ENCODE measurements at places on chromosomes 7 and 10.

DNA sequence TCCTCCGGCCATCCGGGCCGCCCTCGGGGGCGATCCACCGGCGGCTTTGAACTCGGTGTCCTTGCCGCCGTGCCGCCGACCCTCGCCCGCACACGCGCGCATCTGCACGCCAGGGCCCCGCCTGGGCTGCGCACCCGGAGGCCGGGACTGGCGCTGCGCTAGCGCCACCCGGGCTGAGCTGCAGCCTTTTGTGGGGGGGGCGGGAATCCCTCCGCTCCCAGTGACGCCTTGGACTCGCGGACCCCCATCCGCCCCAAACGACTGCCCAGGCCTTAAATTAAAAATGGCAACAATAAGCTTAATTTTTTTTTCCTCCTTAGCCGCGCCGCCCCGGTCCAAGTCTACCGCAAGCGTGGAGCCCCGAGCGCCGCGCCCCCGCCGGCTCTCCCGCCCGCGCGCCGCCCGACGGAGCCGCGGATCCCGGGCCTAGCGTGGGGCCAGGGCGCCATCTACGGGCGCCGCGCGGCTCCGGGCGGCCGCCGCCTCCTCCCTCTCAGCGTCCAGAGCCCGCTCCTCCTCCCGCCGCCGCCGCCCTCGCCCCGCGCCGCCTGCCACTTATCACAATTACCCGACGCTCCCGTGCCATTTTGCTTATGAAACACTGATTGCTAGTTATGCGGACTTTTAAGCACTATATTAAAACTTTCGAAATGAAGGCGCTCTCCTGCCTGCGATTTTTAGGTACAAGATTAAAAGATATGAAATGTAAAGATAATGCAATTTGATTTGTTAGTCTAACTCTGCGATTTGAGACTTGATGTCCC, 7.5 kb upstream of the EBF3 start:
- DNase-seq: no peak

- DNase-seq: no peak
Measured at GRCh38 chr10:128543151-128543550, 416.9 kb upstream of the MKI67 start.

DNA sequence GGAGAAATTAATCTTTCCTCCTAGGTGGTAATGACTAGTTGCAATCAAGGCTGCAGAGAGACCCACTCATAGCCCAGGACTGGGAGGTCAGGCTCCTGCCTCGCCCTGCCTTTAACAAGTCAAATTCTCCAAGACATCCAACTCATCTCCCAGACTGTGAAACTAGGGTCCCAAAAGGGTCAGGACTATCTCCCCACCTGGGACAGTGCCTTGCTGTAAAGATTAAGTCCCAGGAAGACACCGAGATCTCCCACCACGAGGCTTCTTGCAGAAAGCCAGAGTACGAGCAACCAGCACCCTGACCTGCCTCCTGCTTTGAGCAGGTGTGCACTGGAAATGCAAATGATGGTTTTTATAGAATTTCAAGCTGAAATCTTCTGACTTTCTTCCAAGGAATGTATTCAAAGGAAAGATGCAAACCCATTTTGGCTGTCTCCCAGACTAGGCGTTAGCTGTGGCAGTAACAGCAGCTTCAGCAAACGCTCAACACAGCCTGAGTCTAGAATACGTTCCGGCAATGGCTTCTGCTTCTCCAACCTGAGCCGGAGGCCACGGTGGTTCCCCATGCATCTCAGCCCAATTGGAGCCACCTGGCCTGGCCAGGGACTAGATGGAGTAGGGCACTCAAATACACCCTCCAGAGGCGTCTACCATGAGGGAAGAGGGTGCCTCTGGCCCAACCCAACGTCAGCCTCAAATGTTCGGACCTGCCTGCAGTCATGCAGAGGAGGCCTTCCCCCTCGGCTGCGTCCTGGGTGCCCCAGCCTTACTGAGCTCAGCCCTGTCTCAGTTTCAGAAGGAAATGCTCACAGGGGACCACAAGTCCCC, 170.4 kb downstream of the PRKAG2 start:
- DNase-seq: no peak

GRCh38 chr7:26525398-26526264, 234.0 kb downstream of the SNX10 start:
- DNase-seq: no peak

DNA sequence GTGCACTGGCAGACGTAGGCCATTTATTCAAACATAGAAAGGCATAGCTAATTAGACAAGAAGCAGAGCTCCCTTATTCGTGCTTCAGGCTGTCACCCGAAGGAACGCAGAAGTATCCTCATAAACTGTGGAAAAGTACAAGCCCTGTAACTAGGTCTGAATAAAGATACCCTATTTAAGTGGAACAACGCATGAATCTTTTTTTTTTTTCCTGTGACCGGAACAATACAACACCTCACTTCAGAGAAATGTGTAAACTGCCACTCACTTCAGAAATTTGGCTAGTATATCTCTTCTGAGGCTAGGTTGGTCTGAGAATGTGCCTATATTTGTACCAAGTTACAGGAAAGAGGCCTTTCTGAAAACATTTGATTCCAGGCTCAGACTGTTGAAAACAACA, 8.0 kb upstream of the CSTF2T start:
- no peak for DNase-seq

DNA sequence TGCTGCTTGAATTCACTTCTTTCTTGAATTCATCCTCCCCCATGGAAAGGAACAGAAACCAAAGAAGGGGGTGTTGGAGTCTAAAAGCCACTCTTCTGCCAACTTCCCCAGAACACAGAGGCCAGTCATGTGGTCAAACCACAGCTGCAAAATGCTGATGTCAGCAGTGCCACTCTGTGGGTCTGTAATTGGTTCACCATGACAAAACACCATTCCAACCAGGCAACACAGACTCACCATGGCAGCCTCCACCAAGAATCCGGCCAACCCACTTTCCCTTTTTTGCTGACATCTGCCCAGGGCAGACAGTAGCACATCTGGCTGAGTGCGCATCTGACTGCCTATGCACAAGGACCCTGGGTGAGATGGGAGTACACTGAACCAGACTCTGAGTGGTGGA, 16.8 kb downstream of the OSBPL3 start:
- no peak for DNase-seq

- DNase-seq: no peak
Measured at GRCh38 chr7:28081016-28081415, 99.6 kb downstream of the JAZF1 start.

DNA sequence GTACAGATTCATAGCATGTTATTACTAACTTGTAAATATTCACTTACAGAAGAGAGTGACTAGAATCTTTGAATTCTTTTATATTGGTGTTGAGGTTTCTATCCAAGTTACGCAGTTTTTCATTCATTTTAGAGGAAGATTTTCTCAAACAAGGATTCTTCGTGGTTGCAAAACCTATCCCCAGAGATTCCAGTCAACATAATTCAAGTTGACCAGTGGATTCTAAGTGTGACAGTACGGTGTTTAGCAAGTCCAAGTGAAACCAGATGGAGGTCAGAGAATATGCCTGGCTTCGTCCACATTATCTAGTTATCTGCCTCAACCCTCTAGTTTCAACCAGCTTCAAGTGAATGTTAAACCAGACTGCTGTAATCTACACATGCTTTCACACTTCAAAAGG, 131.9 kb downstream of the SDK1 start:
- DNase-seq: peak; percentile 47

GRCh38 chr10:121732656-121733445, 134.6 kb upstream of the FGFR2 start:
- DNase-seq: no peak

DNA sequence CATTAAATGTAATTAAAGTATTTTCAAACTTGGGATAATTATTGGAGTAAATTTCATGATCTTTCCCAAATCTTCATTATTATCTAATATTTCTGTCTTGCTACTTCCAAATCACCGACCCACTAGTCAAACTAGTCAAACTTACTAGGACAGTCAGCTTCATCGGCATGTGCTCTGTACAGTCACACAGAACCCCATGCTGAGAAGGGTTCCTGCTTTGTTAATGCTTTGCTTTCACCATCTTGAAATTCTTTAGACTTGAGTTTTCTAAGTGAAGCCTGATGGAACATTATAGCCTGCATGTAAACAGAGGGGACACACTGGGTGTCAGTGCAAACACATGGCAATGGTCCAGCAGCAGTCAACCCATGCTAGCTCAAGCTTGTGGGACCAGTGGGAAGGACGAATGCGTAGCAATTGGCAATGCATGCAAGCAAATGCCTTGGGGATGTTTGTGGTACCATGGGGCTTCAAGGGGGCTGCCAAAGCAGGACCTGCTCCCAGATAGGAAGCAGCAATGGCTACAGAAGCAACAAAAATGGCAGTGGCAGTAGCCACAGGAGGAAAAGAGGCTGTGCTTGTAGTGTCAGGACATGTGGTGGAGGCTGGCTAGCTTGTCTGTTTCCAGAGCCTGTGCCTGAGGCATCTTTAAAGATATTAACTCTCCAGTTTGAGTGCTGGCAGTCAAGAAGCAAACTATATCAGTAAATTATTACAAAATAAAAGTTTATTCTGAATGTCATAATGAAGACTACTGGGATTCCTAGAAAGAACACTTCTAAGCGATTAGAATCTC, 441.1 kb upstream of the SEMA3D start:
- no peak for DNase-seq

DNA sequence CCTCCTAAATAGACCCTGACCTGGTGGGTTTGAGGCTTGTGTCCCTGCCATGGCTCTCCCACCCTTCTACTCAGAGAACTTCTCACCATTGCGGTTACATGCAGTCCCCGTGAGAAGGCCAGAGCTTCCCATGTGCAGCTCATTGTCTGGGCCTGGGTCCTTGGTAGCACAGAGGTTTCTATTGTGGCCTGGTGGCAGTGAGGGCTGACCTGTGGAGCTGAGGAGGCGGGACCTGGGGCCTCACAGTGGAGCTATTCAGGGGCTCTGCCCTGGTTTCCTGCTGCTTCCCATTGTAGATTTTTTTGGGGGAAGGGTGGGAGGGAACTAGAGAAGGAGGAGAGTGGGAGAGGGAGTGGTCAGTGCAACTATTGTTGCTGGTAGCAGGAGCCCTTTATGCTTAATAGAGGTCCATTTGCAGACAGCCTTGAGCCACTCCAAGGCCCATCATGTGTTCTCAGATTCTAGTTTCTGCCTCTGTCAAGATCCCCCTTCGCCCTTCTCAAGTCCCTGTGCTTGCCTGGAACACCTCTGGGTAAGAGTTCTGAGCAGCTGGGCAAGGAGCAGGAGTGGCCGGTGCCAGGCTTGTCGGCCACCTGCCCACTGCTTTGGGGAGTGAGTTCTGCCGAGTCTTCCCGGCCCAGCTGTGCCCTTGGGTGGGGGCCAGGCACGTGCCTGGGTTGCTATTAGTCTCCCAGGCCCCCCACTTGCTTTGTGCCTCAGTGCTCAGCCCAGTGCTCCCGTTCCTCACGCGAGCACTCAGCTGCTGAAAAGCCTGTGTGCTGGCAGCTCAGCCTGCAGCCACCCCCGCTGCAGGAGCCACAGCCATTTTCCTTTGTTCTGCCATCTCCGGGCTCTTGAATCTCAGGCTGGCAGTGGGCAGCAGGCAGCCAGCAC, 10.7 kb downstream of the TSPAN14 start:
- DNase-seq: no peak

GRCh38 chr7:39908973-39909372, 41.1 kb upstream of the CDK13 start:
- DNase-seq: no peak

GRCh38 chr10:61179771-61180170, 235.8 kb upstream of the RHOBTB1 start:
- DNase-seq: no peak

- DNase-seq: no peak
Measured at GRCh38 chr10:2197663-2198062, 460.3 kb upstream of the ADARB2 start.

DNA sequence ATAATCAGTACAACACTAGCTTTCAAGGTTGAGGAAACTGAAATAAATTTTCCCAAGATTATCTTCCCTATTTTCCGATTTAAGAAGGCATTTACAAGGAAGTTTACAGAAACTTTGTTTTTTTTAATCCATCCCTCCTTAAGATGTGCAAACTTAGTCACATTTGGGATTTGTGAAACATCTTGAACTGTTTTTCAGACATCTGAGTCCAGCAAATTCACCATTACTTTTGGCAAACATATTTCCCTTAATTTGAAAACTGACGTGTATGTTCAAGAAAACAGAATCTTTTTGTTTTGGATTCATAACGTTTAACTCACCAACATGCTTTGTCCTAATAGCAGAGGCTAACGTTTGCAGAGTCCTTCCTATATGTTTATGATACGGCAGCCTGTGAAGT, 19.5 kb downstream of the GLI3 start:
- DNase-seq: peak; percentile 62

- peak; percentile 43 for DNase-seq
Measured at GRCh38 chr10:103504181-103504783, 10.8 kb downstream of the NEURL1 start.

GRCh38 chr7:138907850-138908249, 73.3 kb downstream of the KIAA1549 start:
- no peak for DNase-seq

DNA sequence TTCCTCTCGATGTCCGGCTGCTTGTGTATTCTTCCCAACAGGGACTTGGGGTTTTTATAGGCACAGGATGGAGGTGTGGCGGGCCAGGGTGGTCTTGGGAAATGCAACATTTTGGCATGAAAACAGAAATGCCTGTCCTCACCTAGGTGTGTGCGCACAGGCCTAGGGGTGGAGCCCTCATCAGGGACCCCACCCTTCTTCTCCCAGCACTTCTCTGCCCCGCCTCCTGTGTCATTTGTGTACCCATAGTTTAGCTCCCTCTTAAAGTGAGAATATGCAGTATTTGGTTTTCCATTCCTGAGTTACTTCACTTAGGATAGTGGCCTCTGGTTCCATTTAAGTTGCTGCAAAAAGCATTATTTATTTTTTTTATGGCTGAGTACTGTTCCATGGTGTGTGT, 90.2 kb upstream of the ITGB1 start:
- no peak for DNase-seq

GRCh38 chr10:110576220-110576619, 8.7 kb downstream of the SMC3 start:
- peak; percentile 54 for DNase-seq

DNA sequence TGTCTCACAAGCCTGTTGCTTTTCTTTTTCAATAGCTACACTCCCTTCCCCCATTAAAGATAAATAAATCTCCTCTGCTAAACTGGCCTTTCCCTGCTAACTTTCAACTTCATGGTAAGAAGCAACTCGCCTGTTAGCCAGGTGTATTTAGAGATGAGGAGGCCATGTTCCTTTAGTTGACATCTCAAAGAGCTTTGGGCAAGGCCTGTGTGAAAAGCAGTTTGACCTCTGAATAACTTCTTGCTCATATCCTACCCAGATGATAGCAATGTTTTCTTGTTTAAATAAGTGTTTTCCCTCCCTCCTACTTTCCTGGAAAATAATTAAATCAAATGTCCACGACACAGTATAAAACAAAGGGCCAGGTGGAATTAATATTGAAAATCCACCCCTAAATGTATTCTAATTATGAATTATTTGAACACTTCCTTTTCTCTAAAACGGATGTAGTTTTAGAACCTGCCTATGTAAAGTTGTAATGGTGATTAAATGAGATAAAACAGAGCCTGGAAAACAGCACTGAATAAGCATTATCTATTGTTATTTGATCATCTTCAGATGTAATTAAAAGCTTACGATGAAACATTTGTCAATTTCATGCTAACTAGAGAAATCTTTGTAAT, 78.5 kb downstream of the HGF start:
- DNase-seq: no peak

GRCh38 chr7:1931256-1931950, 261.3 kb downstream of the ELFN1 start:
- DNase-seq: no peak

- DNase-seq: no peak
Measured at GRCh38 chr7:156608173-156608478, 32.4 kb upstream of the RNF32 start.
